ENCODE measurements at places on chromosomes 2 and 18.
A peak's percentile ranks its signal among the peaks of the same experiment; 100 is the strongest.

DNA sequence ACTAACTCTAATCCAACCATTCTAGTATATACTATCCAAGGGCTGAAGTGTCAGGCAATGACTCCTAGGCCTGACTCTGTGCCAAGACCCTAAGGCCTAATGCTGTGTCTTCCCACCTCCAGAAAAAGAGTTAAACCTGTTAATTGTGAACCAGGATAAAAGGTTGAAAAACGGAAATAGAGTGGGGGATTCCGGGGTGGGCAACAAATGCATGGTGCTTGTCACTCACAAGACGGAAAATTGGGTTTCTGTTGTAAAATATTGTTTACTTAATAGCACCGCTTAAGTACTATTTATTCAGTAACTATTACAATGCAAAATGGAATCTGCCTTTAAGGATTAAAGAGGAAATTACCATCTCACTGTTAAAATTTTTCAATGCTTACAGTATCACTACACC is 3.2 kb downstream of the STK17B start:
- H3K4me1 ChIP-seq = peaks cover 41% of the 10 kb centered on the region
- peak overlapping the region; percentile 93 for H3K4me3 ChIP-seq
- DNase-seq = no peak

DNA sequence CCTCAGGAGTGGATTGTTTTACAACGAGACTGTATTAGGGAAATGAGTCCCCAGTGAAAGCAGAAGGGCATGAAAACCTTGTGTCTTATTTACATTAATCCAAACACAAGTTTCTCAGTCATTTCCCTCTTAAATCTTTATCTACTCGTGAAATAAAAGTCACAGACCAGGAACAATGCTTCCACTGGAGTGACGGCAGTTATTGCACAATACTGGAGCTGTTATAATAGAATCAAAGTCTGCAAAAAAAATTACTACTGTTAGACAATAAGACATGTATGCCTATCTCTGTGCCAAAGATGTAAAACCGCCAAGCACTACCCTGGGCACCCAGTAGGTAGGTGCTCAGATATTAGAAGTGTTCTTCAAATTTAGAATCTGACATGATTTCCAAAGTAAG is 375.5 kb downstream of the ZNF521 start:
- H3K4me3 ChIP-seq = no peak overlapping the region
- no peaks in the 10 kb centered on the region for H3K36me3 ChIP-seq
- DNase-seq = no peak
- H3K27me3 ChIP-seq = peaks cover 7% of the 10 kb centered on the region
- no peak overlapping the region for H3K27ac ChIP-seq
- no peaks in the 10 kb centered on the region for H3K4me1 ChIP-seq

DNA sequence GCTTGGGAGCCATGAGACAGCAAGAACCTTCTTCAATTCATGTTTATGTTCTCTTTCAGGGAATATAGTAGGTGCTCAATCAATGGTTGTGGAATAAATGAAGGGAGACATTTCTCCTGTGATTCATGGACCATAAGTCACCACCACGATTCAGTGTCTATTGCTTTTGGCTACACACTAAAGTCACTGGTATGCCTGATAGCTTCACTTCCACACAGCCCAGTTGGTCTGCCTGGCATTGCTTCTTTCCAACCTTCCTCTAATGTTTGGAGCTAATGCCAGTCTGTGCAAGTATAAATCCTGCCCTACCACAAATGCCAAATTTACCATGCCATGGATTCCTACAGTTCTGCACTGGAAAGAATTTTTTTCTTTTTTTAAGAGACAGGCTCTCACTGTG is 1.3 kb upstream of the CXCR1 start:
- peaks cover 70% of the 10 kb centered on the region for H3K27me3 ChIP-seq
- H3K4me3 ChIP-seq = no peak overlapping the region
- no peak for DNase-seq
- H3K36me3 ChIP-seq = peaks cover 2% of the 10 kb centered on the region
- no peak overlapping the region for H3K27ac ChIP-seq

DNA sequence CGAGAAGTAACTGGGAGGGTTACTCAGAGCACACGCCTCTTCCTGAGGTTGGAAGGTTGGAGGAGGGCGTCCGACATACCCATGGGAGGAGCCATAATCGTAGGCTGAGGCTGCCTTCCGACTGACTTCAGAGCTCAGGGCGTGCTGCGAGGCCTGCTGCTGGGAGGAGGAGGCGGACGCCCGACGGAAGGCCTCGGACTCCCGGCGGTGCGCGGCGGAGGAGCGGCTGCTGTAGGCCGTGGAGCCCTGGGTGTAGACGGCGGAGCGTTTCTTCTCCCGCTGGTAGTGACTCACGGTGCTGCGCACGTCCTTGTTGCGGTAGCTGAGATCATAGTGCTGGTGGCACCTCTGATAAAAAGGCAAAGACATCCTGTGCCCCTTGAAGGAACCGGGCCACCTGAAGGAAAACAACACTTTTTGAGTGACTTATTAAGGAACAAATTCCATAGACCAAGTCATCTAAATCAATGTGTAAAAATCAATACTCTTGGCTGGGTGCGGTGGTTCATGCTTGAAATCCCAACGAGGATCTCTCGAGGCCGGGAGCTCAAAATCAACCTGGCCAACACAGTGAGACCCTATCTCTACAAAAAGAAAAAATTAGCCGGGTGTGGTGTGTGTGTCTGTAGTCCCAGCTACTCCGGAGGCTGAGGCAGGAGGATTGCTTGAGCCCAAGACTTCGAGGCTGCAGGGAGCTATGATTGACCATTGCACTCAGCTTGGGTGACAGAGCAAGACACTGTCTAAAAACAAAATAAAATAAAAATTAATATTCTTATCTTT is 4.7 kb downstream of the MYOM1 start:
- peaks cover 62% of the 10 kb centered on the region for H3K4me1 ChIP-seq
- H3K36me3 ChIP-seq = no peaks in the 10 kb centered on the region
- no peak for DNase-seq
- no peaks in the 10 kb centered on the region for H3K27me3 ChIP-seq
- H3K4me3 ChIP-seq = no peak overlapping the region

GRCh38 chr2:177058747-177059146 is 153.8 kb upstream of the HNRNPA3 start:
- no peaks in the 10 kb centered on the region for H3K4me1 ChIP-seq
- no peak overlapping the region for H3K27ac ChIP-seq
- peaks cover 2% of the 10 kb centered on the region for H3K27me3 ChIP-seq
- no peak overlapping the region for H3K4me3 ChIP-seq

- H3K27ac ChIP-seq = no peak overlapping the region
- no peaks in the 10 kb centered on the region for H3K27me3 ChIP-seq
- H3K4me3 ChIP-seq = no peak overlapping the region
- peaks cover 27% of the 10 kb centered on the region for H3K4me1 ChIP-seq
Observed at GRCh38 chr2:237633061-237633561, 5.7 kb downstream of the LRRFIP1 start.

DNA sequence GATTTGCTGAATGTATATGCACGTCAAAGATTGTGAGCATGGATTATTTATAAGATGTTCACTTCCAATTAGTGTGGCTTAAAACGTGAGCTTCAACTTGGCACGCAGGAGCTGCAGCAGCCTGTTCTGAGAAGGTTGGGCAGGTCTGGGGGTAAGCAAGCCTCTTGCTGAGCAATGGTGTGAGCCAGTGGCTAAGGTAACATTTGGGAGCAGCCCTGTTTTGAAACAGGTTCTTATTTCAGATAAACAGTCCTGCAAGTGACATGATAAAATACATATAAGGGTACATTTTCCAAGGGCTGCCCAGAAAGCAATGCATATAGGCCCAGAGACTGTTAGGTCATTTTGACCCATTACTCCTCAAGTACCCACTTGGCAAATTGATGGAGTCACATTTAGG is 415.3 kb downstream of the ZNF521 start:
- H3K27me3 ChIP-seq = peaks cover 6% of the 10 kb centered on the region
- no peak overlapping the region for H3K4me3 ChIP-seq
- no peak for DNase-seq
- no peaks in the 10 kb centered on the region for H3K4me1 ChIP-seq

DNA sequence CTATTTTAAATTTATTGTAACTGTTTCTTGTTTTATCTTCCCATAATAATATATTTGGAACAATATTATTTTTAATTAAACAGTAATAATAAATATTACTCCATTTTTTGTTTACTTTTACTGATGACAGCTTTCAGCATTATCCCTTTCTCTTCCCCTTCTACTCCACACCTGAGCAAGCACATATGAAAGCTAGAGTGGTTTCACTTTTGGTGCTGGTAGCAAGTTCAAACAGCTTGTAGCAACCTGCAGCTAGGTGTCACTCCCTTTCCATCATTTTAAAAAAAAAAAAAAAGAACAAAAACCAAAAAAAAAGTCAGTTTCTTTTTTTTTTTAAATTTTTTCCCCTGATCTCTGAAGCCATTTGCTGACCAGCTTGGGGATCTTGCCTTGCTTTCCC is 801.8 kb downstream of the CCDC85A start:
- no peak overlapping the region for H3K27ac ChIP-seq
- H3K4me1 ChIP-seq = no peaks in the 10 kb centered on the region
- H3K4me3 ChIP-seq = no peak overlapping the region
- no peaks in the 10 kb centered on the region for H3K27me3 ChIP-seq
- DNase-seq = no peak
- no peaks in the 10 kb centered on the region for H3K36me3 ChIP-seq

GRCh38 chr2:12168791-12169388 is 422.5 kb downstream of the LPIN1 start:
- H3K4me1 ChIP-seq = peaks cover 26% of the 10 kb centered on the region
- no peak overlapping the region for H3K4me3 ChIP-seq
- no peak for DNase-seq
- H3K27me3 ChIP-seq = no peaks in the 10 kb centered on the region
- no peaks in the 10 kb centered on the region for H3K36me3 ChIP-seq

GRCh38 chr18:79583426-79583825 is 96.2 kb upstream of the CTDP1 start:
- no peak overlapping the region for H3K4me3 ChIP-seq
- no peak overlapping the region for H3K27ac ChIP-seq
- H3K27me3 ChIP-seq = peaks cover 2% of the 10 kb centered on the region
- H3K36me3 ChIP-seq = no peaks in the 10 kb centered on the region
- peak; percentile 77 for DNase-seq

GRCh38 chr18:66972681-66973080 is 368.8 kb upstream of the CDH19 start:
- no peaks in the 10 kb centered on the region for H3K36me3 ChIP-seq
- no peak overlapping the region for H3K27ac ChIP-seq
- no peak for DNase-seq
- peaks cover 9% of the 10 kb centered on the region for H3K27me3 ChIP-seq
- H3K4me1 ChIP-seq = no peaks in the 10 kb centered on the region
- H3K4me3 ChIP-seq = no peak overlapping the region

- H3K27me3 ChIP-seq = peaks cover 13% of the 10 kb centered on the region
- peaks cover 6% of the 10 kb centered on the region for H3K36me3 ChIP-seq
- no peaks in the 10 kb centered on the region for H3K4me1 ChIP-seq
- DNase-seq = no peak
Observed at GRCh38 chr18:62512996-62513395, 9.8 kb upstream of the ZCCHC2 start.

DNA sequence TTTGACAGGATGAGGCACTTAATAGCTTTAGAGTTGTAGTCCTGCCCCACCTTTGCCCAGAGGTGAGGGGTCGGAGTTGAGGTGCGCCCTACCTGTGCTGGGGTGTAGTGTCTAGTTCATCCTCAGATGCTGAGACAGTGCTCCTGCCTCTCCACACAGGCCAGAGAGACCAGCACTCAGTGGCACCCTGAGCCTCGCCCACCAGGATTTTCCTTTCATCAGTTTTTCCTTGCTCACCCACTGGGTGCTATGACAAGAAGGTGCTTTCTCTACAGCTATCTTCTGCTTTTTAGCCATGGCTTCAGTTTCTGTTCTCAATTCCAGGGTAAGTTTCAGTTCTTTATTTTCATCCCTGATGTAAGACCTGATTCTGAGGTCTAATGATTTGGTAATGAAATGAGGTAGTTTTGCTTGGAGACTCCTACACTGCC is 16.8 kb upstream of the TMEM131 start:
- H3K4me1 ChIP-seq = peaks cover 3% of the 10 kb centered on the region
- H3K27ac ChIP-seq = no peak overlapping the region
- DNase-seq = no peak
- H3K4me3 ChIP-seq = no peak overlapping the region
- peaks cover 11% of the 10 kb centered on the region for H3K27me3 ChIP-seq

DNA sequence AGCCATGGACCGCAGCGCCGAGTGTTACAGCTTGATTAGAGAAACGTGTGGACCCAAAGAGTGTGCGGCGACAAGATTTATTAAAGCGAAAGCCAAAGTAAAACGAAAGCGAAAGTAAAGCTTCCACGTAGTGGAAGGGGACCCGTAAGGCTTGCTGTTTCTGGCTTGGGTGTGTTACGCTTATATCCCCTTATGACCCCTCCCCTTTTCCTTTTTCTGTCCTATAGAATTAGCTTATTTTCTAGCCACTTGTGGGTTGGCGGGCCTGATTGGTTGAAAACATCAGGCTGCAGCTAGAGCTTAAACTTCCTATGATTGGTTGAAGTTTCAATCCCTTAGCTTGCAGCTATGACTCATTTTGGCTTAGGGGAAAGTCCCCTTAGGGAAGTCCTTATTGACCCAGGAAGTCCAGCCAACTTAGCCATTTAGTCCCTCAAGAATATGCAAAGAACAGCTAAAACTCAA is 969.7 kb downstream of the DCDC2C start:
- no peak for DNase-seq
- H3K4me3 ChIP-seq = no peak overlapping the region
- H3K4me1 ChIP-seq = peaks cover 42% of the 10 kb centered on the region
- peaks cover under 1% of the 10 kb centered on the region for H3K36me3 ChIP-seq
- no peaks in the 10 kb centered on the region for H3K27me3 ChIP-seq

DNA sequence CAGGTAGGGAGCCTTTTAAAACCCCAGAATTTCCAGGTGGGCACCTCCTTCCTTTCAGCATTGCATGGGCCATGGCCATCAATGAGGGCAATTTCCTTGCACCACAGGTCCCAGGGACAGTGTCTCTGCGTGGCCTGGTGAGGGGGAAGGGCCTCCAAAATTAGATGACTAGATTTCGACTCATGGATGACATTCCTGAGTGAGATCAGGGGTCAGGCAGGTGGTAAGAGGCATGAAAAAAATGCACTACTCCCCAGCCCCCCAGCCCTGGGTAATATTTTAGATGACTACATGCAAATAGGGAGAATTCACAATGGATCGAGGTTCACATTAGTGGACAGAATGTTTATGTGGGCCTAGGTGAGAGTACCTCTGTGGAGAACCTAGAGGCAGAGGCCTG is 19.0 kb upstream of the IGFBP5 start:
- H3K27ac ChIP-seq = no peak overlapping the region
- H3K4me1 ChIP-seq = peaks cover 30% of the 10 kb centered on the region
- peaks cover 8% of the 10 kb centered on the region for H3K27me3 ChIP-seq
- DNase-seq = no peak

GRCh38 chr2:239344857-239345216 is 56.0 kb downstream of the HDAC4 start:
- no peaks in the 10 kb centered on the region for H3K27me3 ChIP-seq
- no peak for DNase-seq
- peaks cover 7% of the 10 kb centered on the region for H3K4me1 ChIP-seq
- H3K36me3 ChIP-seq = peaks cover 5% of the 10 kb centered on the region
- no peak overlapping the region for H3K27ac ChIP-seq

GRCh38 chr2:25512707-25513106 is 160.7 kb downstream of the DTNB start:
- no peak overlapping the region for H3K4me3 ChIP-seq
- peaks cover 29% of the 10 kb centered on the region for H3K4me1 ChIP-seq
- no peaks in the 10 kb centered on the region for H3K36me3 ChIP-seq
- H3K27me3 ChIP-seq = no peaks in the 10 kb centered on the region
- no peak for DNase-seq
- no peak overlapping the region for H3K27ac ChIP-seq

GRCh38 chr2:233460726-233461441 is 105.7 kb downstream of the USP40 start:
- no peaks in the 10 kb centered on the region for H3K4me1 ChIP-seq
- peaks cover 26% of the 10 kb centered on the region for H3K36me3 ChIP-seq
- no peaks in the 10 kb centered on the region for H3K27me3 ChIP-seq
- no peak overlapping the region for H3K27ac ChIP-seq
- no peak for DNase-seq

- no peaks in the 10 kb centered on the region for H3K36me3 ChIP-seq
- peak; percentile 80 for DNase-seq
- no peak overlapping the region for H3K4me3 ChIP-seq
- peaks cover 10% of the 10 kb centered on the region for H3K4me1 ChIP-seq
- no peaks in the 10 kb centered on the region for H3K27me3 ChIP-seq
Observed at GRCh38 chr2:42834161-42834560, 41.8 kb upstream of the HAAO start.

Measured in osteocyte (in vitro differentiated cells).